Prostate gland (tissue), 2 donors: ENCODE measurements at places on chromosomes 1 and 21.

DNA sequence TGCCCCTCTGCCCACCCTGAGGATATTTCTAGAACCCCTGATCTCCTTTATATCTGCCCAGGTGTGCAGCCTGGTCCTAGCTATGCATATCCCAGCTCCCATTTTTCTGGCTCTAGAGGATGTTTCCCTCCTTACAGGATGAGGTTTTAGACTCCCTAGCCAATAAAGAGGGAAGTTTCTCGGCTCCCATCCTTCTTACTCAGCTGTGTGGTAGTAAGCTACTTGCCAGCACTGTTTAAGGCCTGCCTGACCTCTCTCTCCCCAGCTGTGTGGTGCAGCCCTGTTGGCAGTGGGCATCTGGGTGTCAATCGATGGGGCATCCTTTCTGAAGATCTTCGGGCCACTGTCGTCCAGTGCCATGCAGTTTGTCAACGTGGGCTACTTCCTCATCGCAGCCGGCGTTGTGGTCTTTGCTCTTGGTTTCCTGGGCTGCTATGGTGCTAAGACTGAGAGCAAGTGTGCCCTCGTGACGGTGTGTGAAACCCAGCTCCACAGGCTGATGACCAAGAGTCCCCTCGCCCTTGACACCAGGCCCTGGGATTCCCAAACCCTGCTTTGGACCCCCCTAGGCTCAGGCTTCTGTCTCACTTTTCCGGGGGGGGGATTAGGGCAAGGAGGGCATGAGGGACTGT lies 7.8 kb upstream of the P3R3URF start:
- no peak for DNase-seq

DNA sequence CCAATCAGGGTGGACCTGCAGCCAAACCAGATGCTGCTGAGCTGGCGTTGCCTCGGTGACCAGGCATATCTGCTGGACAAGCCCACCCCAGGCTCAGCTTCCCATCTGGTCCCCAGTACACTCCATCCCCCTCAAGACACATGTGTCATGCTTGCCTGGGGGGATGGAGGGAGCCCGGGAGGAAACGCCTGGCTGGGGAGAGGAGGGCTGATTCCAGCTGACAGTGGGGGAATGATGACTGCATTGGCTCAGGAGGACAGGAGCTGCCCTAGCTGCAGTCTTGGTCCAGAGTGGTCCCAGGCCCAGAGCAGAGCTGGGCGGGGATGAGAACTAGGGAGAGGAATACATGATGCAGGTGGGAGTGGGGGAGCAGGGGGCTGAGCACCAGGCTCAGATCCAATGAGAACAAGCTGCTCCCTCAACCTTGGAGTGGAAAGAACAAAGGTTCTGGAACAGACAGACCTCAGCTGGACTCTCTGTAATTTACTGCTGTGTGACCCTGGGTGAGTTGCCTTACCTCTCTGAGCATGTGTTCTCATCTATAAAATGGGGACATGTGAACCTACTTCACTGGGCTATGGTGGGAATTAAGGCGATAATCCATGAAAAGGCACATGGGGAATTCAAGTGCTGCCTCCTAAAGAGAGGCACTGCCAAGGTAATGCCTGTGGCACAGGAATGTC lies 23.1 kb upstream of the ECE1 start:
- no peak for DNase-seq

DNA sequence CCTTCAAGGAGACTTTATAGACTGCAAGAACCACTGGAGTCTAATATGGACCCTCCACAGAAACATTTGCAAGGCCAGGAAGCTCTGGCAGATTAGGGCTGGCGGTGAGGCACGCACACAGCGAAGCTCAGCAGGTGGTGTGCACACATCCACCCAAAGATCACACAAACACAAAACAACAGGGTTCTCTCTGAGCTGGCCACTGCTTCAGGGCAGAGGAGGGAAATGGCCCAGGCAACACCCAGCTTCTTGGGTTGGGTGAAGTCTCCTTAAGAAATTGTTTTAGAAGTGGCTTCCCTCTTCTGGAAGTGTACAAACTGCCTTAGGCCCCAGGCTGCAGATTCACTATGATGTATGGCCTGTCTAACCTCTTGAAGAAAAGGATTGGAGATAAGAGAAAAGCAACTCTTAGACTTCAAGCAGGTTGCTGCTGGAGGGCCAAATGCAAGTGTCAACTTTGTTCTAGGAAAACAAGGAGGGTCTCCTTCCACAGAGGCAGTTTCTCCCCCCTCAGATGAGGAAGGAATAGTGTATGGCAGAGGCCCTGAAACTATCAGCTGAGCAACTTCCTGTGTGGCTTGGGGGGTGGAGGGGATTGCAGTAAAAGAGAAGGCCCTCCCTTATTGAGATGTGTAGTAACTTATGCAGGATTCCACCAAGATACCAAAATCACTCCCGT lies 2.0 kb downstream of the RCSD1 start:
- DNase-seq, result no peak

DNA sequence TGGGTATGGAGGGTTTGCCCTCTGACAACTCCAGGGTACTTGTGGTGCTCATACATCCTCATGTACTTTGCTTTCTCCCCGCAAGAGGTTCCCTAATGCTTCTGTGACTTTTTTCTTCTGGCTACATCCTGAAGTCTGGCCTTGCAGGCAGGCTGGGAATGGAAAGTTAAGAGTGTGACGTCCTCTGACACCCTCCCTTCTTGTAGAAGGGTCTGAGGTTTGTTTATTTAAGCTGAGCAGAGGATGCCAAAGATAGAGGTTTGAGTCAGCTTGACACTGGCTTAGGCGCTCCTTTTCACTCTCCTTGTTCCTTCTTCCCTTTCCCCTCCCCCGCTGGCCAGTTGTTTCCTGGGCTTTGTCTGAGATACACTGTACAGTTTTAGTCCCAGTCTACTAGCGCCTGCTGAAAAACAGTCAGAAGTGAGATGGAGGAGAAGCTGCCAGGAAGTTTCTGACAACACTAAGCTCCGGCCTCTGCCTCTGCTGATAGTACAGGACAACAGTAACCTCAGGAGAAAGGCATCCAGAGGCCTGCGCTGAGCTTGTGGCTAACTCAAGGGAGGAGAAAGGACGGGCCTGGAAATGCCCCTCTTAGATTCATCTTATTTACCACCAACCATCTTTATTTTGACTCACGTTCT lies at the start of gene MACF1:
TSS of gene MACF1 (plus strand) at position 255 of the 641 bp plus-strand sequence. CDS start at position 583, 328 bp downstream.
- DNase-seq, result peak; percentile 24

DNA sequence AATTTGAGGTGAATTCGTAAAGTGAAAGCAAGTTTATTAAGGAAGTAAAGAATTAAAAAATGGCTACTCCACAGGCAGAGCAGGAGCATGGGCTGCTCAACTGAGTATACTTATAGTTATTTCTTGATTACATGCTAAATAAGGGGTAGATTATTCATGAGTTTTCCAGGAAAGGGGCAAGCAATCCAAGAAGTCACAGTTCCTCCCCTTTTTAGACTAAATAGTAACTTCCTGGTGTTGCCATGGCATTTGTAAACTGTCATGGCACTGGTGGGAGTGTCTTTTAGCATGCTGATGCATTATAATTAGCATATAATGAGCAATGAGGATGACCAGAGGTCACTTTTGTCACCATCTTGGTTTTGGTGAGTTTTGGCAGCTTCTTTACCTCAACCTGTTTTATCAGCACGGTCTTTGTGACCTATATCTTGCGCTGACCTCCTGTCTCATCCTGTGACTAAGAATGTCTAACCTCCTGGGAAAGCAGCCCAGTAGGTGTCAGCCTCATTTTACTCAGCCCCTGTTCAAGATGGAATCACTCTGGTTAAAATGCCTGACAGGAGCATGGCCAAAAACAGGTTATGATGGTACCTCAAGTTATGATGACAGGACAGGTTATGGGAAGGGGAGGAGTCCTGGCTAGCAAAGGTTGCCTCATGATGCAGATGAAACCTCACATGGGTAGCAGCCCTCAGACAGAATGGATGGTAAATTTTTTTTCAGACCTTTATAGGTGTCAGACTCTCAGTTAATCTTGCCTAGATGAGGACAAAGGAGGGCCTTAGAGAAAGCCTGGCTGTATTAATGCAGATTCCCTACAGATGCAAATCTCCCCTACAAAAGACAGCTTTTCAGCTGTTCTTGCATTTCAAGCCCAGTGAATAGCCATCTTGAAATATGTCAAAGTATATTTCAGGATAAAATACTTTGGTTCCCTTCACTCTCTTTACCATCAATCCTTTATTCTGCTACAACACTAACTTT lies 49.7 kb downstream of the SIPA1L2 start:
- no peak for DNase-seq

DNA sequence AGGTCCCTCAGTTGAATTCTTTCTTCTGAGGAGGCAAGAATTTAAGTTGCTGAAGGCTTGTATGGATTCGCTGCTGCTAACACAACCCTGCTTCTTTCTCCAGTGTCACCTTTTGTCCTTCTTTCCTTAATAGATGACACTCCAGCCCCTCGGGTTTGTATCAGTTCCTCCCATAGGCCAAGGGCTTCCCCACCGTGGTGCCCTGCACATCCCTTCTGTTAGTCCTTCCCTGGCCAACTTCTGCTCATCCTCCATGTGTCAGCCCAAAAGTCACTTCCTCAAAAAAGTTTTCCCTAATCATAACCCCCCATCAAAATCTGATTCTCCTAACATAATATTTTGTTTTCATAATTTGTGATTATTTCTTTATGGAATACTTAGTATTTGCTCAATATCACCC lies 190.4 kb downstream of the RHOU start:
- no peak for DNase-seq

DNA sequence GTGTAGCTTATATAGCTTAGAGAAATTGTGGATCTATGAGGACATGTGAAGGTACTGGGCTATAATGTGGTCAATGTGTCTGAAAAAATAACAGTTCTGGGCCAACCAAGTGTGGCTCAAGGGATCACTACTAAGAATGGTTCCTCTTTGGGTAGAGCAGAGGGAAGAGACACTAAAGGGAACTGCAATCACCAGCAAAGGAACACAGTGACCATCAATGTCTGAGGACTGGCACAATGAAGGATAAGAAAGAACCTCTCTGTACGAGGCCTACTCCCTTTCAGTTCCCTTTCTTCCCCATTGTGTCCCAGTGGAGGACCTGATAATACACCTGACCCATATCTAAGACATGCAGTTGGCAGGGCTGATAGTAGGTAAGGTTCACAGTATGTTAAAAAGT lies 89.9 kb upstream of the JAK1 start:
- DNase-seq, result no peak

- DNase-seq, result no peak
These were observed 128.6 kb downstream of the PRDM2 start for GRCh38 chr1:13828454-13829151.

- DNase-seq, result no peak
These were observed 1.1 kb downstream of the MRPS6 start for GRCh38 chr21:34074283-34075090.

- DNase-seq, result no peak
These were observed 226.9 kb downstream of the TGFB2 start for GRCh38 chr1:218572050-218572449.

GRCh38 chr1:12204140-12204539 lies 25.7 kb upstream of the VPS13D start:
- DNase-seq, result no peak

- DNase-seq, result no peak
These were observed at the start of gene ST6GALNAC5 for GRCh38 chr1:76867342-76868130. TSS of gene ST6GALNAC5 (plus strand) at chr1:76867480.

DNA sequence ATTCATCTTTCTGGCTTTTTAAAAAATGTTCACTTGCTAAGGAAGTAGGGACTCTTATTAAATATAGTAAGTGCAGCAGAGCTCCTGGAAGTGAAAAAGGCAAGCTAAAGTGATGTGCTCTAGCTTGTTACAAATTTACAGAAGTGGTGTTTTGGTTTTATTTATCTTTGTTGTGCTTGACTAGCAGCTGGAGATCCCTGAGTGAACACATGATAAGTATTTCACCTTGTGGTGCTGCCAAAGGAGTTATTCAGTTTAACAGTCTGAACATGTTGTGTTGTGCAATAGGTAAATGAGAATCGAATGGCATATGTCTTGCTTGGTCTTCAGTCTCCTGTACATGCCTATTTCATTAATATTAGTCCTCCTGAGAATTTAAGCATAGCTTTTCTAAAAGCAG lies 315.7 kb downstream of the TPR start:
- DNase-seq, result peak; percentile 46

DNA sequence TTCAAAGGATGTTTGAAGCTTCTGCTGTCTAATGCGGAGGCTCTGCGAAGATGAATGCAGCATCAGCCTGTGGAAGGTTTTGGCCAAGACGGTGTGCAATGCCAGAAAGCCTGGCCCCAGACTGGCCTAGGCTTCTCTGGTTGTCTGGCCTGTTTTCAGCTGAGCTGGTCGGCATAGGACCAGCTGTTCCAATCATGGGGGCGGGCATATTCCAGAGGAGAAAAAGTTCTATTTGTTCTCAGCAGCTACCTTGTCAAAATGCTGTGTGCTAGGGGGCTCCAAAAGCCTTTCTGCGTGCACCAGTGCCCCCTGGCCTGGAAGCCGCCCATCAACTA lies 57.6 kb downstream of the TGFB2 start:
- no peak for DNase-seq

DNA sequence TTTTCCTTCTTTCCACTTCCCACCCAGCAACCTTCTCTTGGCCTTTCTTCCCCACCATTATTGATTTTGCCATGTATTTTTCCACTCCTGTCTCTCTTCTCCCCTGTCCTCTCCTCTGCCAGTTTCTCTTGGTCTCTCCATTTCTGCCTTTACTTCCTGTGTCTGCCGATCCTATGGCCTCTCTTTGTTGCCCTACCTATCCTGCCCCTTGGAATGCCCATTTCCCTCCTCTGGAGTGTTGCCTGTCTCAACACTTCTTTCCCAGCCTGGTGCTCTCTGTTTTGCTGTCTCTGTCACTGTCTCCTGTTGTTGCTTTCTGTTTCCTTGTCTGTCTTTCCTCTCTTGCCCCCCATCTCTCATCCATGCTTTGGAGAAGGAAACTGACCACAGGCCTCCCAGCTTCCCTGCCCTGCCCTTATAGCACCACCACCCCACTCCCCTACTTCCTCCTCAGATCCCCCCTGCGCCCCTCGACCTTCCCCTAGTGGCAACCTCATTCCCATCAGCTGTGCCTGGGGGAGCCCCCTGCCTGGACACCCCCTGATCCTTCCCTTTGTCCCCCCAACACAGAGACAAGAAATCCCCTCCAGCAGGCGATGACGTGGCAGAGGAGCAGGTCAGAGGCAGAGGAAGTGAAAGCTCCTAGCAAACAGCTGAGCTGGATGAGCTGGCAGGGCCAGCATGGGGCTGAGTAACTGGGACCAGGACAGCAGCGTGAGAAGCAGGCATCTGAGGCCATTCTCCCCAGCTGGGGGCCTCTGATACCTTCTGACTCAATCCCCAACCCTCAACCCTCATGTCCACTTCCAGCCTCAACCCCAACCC lies 6.6 kb upstream of the ETV3L start:
- no peak for DNase-seq

DNA sequence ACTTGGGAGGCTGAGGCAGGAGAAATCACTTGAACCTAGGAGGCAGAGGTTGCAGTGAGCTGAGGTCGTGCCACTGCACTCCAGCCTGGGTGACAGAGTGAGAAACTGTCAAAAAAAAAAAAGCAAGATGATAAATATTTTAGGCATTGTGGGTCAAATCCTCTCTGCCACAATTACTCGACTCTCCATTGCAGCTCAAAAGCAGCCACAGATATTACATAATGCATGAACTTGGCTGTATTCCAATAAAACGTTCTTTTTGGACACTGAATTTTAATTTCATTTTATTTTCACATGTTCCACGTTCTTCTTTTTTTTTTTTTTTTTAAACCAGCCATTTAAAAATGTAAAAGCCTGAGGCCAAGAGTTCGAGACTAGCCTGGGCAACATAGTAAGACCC lies 69.4 kb downstream of the TCP10L start:
- DNase-seq, result no peak
